ENCODE measurements at places on chromosomes 6 and 20. TPM values are rescaled to one million over a fixed set of nuclear protein-coding genes. Genes with fewer than 3 reads are reported as not detected.

DNA sequence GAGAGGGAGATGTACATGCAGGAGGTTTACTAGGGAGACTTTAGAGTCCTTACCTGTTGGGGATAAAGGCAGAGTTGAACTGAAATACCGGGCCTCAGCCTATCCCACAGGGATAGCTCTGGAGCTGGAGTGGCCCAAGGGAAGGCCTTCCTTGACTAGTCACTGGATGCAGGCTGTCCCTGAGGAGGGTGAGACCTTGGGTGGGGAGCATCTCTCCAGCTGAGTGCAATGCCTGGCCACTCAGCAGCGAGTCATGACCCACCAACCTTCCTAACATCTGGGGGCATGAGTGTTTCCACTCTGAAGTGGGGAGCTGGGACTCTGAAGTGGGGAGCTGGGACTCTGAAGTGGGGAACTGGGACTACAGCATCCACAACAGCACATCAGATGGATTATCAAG lies 46.1 kb upstream of the ENPP5 start:
- no peak for DNase-seq

- no peak for DNase-seq
These were observed 224.9 kb downstream of the IBTK start for GRCh38 chr6:82022614-82023129.

DNA sequence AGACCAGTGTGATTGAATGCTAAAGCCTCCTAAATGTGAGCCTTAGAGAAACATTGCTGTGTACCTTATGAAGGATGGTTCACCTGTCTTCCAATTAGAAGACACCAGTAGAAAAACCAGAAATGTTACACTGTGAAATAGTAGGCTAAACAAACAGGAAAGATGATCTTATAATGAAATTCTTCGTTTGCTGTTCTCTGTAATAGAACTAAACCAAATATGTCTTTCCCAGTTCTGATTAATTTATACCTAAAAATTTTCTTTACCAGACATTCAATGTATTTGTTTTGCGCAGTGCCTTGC lies 114.8 kb downstream of the RTN4IP1 start:
- DNase-seq, result no peak

- no peak for DNase-seq
These were observed 222.0 kb downstream of the ATXN1 start for GRCh38 chr6:16539086-16539931.

GRCh38 chr6:89161326-89162046 lies 15.6 kb downstream of the PM20D2 start:
- DNase-seq, result no peak

DNA sequence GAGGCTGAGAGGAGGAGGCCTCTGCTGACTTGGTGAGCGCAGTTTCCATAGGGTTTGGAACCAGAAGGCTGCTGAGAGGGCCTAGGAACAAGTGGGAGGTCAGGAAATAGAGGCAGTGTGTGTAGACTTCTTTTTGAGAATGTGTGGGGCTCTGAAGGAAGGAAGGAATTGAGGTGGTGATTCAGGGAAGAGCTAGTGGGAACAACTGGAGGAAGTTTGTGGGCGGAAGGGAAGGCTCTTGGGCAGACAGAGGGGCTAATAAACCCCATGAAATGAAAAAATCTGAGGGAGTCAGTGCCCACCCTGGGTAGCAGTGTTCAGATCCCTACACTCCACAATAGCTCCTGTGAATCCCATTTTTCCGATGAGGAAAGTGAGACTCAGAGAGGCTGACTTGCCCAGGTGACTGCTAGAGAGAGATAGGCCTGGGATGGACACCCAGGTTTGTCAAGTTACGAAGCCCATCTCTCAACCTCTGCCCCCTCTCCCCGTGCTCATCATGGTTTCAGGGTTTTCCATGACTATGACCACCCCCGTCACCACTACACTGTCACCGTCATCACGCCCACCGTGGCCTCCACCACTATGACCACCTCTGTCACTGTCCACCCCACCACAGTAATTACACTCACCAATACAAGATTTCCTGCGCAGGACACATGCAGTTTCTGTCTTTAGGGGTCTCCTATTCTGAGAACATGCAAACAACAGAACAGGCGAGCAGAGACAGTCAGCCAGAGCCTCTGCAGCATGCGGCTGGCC lies 106.4 kb downstream of the MRPL14 start:
- no peak for DNase-seq

- no peak for DNase-seq
These were observed 296.5 kb downstream of the THBS2 start for GRCh38 chr6:168956884-168957730.

GRCh38 chr6:148385379-148385778 lies 42.7 kb downstream of the SASH1 start:
- DNase-seq, result no peak

DNA sequence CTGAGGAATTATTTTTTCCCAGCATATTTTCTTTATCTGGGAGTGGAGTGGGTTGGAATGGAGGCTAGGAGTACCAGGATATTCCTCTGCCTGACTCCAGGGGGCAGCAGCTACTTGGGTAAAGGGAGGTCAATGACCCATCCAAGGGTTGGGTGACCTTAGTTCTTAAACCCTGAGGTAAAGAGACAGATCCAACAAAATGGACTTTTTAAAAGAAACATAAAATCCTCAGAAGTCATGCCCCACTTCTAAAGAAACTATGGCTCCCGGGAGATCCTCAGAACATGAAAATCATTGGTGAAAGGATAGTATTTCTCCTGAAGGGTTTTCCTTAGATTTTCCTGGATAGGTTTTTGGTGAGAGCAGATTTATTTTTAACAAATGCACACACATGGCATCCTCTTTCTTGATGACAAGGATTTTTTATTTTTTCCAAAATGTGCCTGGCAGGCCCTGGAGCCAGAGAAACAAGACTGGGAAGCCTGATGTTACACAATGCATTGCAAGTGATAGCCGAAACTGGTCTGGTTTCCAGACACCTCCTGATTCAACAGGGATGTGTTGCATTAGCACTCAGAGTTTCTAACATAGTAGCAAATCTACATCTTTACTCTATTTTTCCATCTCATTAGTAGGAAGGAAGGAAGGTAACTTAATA lies 240.9 kb upstream of the BTBD3 start:
- DNase-seq, result no peak

- no peak for DNase-seq
These were observed 712 bp downstream of the ABHD16A start for GRCh38 chr6:31702405-31702818.

DNA sequence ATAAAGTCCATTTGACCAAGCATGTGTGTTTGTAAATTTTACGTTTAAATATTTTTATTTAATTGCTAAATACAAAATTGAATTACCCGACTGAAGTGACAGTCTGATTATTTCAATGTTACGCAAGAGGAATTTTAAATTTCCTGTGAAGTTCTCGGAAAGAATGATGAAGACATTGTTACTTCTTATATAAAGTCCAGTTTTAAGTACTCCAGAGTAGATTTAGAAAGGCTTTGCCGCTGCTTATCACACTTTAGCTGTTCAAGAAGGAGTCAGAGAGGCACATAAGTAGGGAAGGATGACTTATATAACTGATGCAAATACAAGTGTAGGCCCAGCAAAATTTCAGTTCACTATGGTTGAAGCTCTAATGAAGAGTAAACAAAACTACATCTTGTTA lies 265.1 kb upstream of the CITED2 start:
- no peak for DNase-seq

DNA sequence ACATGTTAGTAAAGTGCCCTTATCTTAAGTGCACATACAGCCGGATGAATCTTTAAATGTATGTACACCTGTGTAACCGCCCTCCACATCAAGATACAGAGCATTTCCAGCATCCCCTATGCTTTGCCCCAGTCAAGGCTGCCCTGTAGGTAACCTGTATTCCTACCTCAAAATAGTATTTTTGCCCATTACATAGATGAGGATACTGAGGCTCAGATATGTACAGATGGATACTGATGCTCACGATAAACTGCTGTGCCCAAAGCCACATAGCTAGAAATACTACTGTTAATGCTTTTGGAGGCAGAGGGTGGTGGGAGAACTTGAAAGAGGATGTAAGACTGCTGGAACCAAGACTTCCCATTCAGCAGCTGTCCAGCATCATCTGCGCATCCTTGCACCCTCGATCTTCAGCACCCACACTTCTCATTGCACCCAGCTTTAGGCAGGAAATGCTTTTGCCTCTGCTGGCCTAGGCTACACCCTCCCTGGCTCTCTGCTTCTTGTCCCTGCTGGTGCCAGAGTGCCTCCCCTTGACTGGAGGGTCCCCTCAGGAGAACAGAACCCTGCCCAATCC lies 27.0 kb upstream of the ZFAND3 start:
- no peak for DNase-seq

- DNase-seq, result no peak
These were observed 136.4 kb downstream of the UST start for GRCh38 chr6:148883270-148883669.

DNA sequence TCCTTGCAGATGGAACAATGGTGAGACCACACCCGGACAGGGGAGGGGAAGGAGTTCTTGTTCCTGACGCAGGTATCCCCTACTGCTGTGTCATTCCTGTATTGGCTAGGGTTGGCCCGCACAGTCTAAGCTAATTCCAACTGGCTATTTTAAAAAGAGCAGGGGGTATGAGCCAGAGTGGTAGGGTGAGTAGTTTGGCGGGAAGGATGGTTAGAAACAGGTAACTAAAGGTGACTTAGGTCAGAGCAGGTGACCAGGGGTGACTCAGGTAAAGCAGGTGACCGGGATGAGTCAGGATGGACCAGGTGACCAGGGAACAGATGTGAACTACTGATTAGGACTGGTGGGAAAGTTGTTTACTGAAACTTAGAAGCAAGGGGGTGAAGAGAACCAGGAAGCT lies 58.0 kb downstream of the ZNF292 start:
- no peak for DNase-seq

GRCh38 chr20:1427457-1428054 lies 34.7 kb upstream of the FKBP1A start:
- no peak for DNase-seq

DNA sequence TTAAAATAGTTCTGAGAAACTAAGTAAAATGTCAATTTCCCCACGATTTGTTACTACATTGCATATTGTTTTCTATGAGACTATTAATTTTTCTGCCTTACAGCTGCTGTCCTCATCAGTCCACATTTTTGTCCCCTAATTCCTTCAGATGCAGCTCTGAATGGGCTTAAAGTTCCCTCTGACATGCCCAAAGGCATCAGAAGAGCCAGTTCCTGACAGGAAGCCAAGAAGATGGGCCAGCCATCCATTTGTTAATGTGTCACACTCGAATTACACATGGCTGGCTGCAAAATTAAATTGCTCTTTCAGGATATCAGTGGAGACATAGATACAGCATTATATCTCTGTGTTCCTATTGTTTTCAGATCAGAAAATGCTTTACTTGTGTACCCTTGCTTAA lies 1223.0 kb downstream of the EPHA7 start:
- no peak for DNase-seq

DNA sequence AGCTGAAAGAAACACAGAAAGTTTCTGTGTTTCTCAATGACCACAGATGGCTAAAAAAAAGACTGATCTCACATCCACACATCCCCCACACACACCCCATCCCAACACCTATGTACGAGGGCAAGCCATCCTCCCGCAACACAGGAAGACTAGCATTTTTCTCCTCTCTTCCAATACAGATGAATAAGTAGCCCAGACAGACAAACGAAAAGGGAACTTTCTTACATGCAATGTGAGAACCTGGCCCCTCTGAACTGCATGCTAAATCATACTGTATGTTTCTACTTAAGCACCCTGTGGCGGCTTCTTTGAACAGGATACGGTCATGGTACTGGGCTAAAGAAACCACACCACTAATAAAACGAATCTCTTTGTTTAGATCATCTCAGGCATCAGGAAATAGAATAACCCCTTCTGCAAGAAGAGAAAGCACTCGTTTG lies 116.2 kb downstream of the GMDS start:
- no peak for DNase-seq

GRCh38 chr20:11323816-11324215 lies 593.9 kb upstream of the BTBD3 start:
- DNase-seq, result no peak

BFSP1 gene
- polyA plus RNA-seq, result 3.3 TPM

NKX2-4 gene
- not detected for polyA plus RNA-seq

POU3F2 gene
- polyA plus RNA-seq, result not detected

SLA2 gene
- 0.55 TPM for polyA plus RNA-seq

HLA-DMA gene
- 22.5 TPM for polyA plus RNA-seq

LY6G6D gene
- polyA plus RNA-seq, result not detected

FNDC1 gene
- polyA plus RNA-seq, result 11.0 TPM

HFE gene
- polyA plus RNA-seq, result 7.4 TPM

BIRC7 gene
- polyA plus RNA-seq, result 0.57 TPM

PHACTR1 gene
- polyA plus RNA-seq, result 15.0 TPM
